ENCODE measurements at places on chromosomes 5 and 9.

DNA sequence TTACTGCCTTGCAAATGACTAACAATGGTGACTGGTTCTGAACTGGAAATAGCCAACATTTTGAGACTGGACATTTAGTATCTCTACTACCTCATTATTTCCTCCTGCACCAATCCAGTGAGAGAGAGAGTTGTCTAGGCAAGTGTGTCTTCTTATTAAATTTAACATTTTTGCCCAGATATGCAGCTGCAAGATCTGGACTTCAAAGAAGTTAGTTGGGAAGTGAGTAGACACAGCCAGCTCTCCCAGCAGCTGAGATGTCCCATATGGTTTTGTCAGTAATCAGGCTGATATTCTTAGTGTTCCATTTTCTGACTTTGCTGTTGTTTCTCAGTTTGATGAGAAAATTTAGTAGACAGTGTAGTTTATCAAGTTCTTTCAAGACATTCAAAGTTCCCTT is 1778.8 kb upstream of the CDH6 start:
- no peak for DNase-seq

DNA sequence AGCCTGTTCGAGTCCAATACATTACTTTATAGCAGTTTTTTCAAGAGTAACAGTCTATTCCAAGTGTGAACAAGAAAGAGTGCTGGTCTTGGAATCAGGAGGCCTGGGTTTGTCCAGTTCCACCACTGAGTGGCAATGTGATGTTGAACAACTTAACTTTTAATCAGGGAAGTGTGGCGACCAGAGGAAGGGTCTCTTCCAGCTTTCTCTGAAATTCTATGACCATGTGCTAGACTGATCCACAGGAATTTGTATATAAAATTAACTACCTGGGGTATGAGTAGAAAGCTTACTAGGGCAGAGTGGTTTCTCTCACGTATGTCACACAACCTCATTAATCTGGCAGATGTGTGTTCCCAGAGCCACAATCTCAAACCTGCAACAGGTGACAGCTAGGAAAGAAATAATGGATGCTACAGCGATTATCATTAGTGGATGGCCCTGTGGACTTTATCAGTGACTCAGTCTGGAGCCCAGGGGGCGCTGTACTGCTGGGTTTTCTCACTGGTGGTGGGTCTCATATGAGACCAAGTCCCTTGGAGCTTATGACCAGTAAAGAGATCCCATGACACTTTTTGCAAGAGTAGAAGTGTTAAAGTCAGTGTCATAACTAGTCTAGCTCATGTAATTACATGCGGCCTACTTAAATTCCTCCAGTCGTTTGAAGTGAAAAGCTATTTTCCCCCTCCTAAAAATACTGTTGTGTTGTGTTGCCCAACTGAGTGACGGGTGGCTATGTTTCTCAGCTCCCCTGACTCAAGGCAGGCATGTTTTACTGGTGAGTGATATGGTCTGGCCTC is 116.5 kb downstream of the GDNF start:
- DNase-seq = no peak

- DNase-seq = no peak
These were observed 391.6 kb downstream of the TMEM161B start for GRCh38 chr5:87877023-87877422.

- peak; percentile 45 for DNase-seq
These were observed 15.4 kb downstream of the CDC42SE2 start for GRCh38 chr5:131279204-131279603.
